ENCODE measurements at places on chromosomes 7 and 10.

GRCh38 chr10:69839696-69840345 lies 38.1 kb downstream of the COL13A1 start:
- DNase-seq: no peak

DNA sequence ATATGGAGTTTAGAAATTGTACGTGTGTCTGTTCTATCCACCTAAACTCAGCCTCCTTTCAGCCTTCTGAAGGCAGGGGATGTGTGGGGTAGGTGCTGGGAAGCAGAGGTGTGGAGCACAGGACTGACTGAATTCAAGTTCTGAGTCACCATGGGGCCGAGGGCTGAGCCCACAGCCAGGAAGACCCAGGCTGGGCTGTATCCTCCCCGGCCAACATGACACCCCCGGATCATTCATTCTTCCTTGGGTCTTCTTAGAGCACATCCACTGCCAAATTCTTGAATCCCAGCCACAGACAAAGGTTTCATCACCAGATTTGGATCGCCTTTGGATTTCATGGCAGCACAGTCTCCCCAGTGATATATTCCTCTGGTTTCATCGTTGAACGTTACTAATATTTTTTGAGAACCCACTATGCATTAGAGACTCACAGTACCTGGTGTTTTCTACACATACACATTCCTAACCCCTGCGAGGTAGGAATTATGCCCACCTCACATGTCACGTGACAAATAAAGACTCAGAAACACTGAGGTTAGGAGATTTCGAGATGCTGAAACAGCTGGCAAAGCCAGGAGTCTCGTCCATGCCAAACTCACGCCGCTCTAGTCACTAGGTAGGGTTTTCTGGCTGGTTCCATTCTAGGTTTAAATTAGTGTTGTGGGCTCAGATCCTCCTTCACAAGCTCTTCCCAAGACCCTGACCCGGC lies 26.9 kb downstream of the CCDC3 start:
- DNase-seq: no peak

GRCh38 chr7:116884691-116885090 lies 22.3 kb downstream of the CAPZA2 start:
- no peak for DNase-seq

GRCh38 chr7:139618482-139619366 lies 95.2 kb downstream of the CLEC2L start:
- DNase-seq: no peak

GRCh38 chr10:72170263-72170662 lies 45.5 kb upstream of the ANAPC16 start:
- no peak for DNase-seq

- no peak for DNase-seq
These were observed 385.0 kb downstream of the KCNMA1 start for GRCh38 chr10:77252380-77253146.
